ENCODE measurements at places on chromosomes 11 and 22.

GRCh38 chr11:6623391-6624363 is 4.5 kb upstream of the TPP1 start:
- no peak for DNase-seq

- DNase-seq, result no peak
Observed at GRCh38 chr22:11613898-11614755, 3913.9 kb upstream of the OR11H1 start.

GRCh38 chr22:23220485-23221350 is 40.4 kb downstream of the BCR start:
- DNase-seq, result peak; percentile 65

DNA sequence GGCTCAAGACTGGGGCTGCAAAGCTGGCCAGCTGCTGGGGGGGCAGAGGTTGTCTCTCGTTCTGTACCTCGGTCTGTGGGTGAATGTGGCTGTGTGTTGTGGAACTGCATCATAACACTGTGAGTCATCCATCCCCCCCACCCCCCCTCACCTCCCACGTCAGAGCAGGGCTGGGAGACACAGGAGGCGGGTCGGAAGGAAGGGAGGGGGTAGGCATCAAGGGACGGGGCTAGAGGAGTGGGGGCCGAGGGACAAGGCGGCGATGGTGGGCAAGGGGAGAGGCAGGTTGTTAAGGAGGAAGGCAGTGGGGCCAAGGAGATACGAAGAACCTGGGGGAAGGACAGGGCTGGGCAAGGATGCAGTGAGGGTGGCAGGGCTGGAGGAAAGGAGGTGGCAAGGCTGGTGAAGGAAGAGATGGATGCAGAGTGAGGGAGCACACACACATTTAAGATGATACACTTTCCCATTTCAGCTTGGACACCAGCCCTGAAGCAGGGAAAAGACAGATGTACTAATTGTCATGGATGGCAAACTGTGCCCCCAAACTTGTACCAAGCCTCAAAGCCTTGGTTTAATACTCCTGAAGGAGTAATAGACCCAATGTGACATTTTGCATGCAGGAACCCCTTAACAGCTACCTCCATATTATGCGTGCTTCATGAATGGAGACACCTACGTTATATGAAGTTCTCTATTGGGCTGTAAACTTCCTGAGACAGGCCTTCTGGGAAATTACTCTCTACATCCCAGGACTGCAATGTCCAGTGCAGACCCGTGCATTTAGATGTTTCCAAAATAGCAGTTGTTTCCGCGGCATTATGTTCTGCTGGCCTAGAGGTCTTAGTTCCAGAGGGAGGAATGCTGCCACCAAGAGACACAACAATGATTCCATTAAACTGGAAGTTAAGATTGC is at the start of gene YPEL4:
YPEL4 (minus strand) TSS at position 87 of the 913 bp plus-strand sequence. CDS start 2,805 bp downstream, outside the sequence.
- DNase-seq, result peak; percentile 90

GRCh38 chr11:75262961-75263852 is 22.6 kb downstream of the TPBGL start:
- DNase-seq, result no peak

GRCh38 chr22:42902875-42903510 is 45.9 kb upstream of the ARFGAP3 start:
- DNase-seq, result no peak

- DNase-seq, result no peak
Observed at GRCh38 chr11:71179877-71180605, 72.3 kb downstream of the SHANK2 start.

GRCh38 chr11:34585735-34586487 is 35.0 kb upstream of the EHF start:
- peak; percentile 67 for DNase-seq

DNA sequence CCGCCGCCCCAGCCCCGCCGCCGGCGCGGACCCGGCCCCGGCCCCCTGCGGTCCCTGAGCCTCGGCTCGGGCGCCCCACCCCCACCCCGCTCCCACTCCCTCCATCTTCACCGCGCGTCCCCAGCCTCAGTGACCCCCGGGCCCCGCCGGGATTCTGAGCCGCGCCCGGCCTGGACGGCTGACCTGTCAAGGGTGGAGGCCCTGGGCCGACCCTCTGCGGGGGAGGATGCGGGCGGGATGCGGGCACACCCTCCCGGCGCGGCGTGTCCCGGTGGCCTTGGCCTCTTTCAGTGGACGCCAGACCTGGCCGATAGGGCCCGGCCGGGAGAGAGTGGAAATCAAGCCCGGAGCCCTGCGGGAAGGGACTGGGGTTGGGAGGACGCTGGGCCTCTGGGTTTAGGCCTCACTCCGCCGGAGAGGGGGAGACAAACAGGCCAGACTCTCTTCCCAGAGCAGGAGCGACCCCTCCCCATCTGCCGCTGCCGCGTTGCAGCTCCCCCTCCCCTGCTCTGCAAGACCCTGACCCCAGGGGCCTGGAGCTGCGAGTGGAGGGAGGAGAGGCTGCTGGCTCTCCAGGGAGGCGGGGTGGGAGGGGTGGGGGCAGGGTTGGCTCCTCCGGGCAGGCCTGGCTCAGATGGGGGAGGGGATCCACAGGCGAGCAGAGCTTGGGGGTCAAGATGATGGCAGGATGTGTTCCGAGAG is 525 bp downstream of the MAPK8IP2 start:
- peak; percentile 17 for DNase-seq
